NCI-H2081 treated with DMSO at 0.1 percent for 48 hours (cell line): ENCODE measurements at places on chromosomes 2 and 18.

DNA sequence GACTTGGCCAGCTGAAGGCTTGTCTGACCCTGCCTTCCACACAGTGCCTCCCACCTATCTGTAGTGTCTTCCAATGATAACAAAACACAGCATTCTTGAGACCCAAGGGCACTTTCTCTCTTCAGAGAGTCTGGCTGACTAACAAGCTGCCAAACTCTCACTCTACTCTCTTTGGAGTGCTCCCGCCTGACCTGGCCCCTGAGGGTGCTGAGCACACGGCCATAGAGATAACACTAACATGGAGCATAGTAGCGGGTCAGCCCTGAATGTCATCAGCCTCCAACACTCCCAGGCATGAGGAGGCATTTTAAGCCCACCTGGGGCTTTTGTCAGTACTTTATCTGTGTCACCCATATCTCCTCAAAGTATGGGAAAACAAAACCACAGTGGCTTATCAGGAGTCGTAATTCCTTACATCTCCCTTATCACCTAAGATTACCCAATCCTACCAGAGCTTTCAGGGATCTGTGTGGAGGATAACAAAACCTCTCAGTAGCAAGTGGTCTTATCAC is 160.3 kb upstream of the TCF4 start:
- no peak for DNase-seq

GRCh38 chr2:240530181-240530580 is 27.6 kb downstream of the ANKMY1 start:
- DNase-seq = no peak

- DNase-seq = no peak
These were observed 444.9 kb downstream of the ARHGAP15 start for GRCh38 chr2:143574069-143574468.

DNA sequence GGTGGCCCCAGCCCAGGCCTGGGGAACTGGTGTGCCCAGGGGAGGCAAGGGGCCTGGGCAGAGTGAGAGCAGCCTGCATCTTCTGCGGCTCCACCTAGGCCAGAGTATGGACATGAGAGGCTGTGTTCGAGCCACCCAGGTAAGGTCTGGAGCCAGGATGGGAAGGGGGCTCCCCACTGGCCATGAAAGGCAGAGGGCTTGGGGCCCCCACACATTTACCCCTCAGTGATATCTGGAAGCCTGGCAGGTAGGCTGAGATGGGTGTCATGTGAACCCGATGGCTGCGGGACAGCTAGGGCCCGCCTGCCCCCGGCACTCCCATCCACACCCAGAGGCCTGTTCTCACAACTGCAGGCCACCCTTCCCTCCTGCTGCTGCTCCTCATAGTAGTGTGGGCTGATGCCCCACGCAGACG is 13.2 kb downstream of the ADRA2B start:
- DNase-seq = no peak
